ENCODE measurements at places on chromosomes 13 and 19. TPM values are rescaled to one million over a fixed set of nuclear protein-coding genes. Genes with fewer than 3 reads are reported as not detected.
A peak's percentile ranks its signal among the peaks of the same experiment; 100 is the strongest.

GRCh38 chr13:50514249-50514648, 329.2 kb downstream of the DLEU7 start:
- no peak for DNase-seq

PLIN4 gene
- polyA plus RNA-seq: 0.10 TPM

GRCh38 chr13:103299079-103299478, 232.9 kb upstream of the SLC10A2 start:
- DNase-seq: no peak

- peak; percentile 58 for DNase-seq
Measured at GRCh38 chr13:20814224-20814910, 40.6 kb upstream of the EEF1AKMT1 start.

IFNL1 gene
- polyA plus RNA-seq: not detected

- no peak for DNase-seq
Measured at GRCh38 chr13:23679220-23679619, 109.0 kb downstream of the TNFRSF19 start.

ZNF560 gene
- polyA plus RNA-seq: 0.10 TPM

- no peak for DNase-seq
Measured at GRCh38 chr19:32469795-32470194, 64.2 kb downstream of the DPY19L3 start.

UNC13A gene
- 0.38 TPM for polyA plus RNA-seq

WDR18 gene
- polyA plus RNA-seq: 47.9 TPM

S1PR4 gene
- not detected for polyA plus RNA-seq

CNN1 gene
- 6.6 TPM for polyA plus RNA-seq

FAM124A gene
- polyA plus RNA-seq: 1.5 TPM

- DNase-seq: no peak
Measured at GRCh38 chr13:93721483-93721882, 494.9 kb downstream of the GPC6 start.

DNA sequence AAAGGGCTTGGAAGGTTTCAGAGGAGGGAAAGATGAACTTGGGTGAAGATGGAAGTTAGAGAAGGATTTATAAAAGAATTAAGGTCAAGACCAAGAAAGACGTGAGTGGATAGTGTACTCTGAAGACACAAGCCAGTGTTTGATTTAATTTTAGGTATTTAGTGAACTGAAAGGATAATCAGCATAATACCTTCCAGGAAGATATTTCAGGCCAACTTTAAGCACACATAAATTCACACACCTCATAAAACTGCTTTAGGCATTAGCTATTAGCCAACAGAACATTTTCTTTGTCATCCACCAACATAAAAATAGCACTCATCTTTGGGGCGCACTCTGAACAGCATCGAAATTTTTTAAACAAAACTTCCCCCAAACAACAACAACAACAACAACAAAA, 71.7 kb upstream of the CSNK1A1L start:
- DNase-seq: no peak

DNA sequence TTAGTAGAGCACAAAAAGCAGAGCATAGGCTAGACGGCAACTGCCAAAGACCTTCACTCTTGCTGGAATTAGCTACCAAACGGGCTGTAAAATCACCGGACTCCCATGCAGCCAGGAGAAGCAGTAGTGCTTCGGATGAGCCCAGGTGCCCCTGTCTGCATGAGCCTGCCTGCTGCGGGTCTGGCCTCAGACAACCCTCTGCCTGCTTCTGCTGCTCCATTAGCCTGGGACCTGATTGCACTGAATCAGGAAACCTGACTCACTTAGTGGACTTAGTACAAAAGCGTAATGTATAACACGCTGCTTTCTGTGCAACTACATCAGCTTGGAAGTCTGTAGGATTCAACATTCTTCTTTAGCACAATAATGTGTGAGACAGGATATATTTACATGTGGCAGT, 170.0 kb downstream of the LMO7 start:
- no peak for DNase-seq

- DNase-seq: peak; percentile 15
Measured at GRCh38 chr19:19224150-19224851, 12.5 kb downstream of the NCAN start.

DNA sequence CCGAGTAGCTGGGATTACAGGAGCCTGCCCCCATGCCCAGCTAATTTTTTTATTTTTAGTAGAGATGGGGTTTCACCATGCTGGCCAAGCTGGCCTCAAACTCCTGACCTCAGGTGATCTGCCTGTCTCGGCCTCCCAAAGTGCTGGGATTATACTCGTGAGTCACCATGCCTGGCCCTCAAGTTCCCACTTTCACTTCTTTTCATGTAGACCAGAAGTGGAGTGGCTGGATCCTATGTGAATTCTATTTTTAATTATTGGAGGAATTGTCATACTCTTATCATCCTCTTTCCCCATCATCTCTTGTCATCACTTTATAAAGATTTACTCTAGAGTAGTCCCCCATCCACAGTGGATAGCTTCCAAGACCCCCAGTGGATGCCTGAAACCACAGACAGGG, 12.8 kb upstream of the SIGLEC10 start:
- no peak for DNase-seq

- DNase-seq: no peak
Measured at GRCh38 chr13:42279080-42279479, 7.1 kb downstream of the AKAP11 start.

DNA sequence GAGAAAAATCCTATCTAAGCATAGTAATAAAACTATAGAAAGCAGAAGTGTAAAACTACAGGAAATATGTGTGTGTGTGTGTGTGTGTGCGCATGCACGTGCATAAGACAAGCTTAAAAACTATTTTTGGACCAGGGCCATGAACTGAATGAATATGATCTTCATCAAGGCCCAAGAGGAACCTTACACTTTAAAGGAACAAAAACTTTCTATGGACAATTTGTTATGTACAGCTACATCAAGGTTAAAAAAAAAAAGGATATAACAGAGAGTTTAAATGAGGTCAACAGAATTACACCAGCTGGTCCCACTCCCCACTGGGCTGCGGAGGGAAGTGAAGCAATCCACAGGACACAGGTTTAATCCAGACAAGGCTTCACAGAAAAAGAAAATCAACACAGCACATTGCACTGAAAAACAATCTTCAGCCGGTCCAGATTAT, 151.1 kb downstream of the LHFPL6 start:
- no peak for DNase-seq

TMPRSS9 gene
- polyA plus RNA-seq: not detected

- no peak for DNase-seq
Measured at GRCh38 chr13:111252446-111253364, 67.7 kb upstream of the TEX29 start.

DNA sequence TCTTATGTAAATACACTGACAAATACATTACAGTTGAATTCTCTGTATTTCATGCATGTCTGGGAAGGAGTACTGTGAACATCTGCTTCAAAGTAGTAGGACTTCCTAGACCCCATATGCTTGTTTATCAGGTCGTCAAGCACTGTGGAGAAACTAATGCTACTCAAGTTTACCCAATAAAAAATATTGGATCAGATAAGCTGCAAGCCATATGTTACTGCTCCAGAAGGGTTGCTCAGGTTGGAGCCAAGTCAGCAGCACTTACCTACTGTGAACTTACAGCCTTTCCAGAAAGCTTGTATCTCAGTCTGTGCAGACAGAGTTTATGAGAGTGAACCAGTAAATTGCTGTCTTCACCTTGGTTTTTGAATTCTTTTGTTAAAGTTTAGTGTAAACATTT, 36.2 kb downstream of the SLAIN1 start:
- DNase-seq: no peak

- DNase-seq: no peak
Measured at GRCh38 chr13:60000976-60001375, 162.8 kb downstream of the DIAPH3 start.

- no peak for DNase-seq
Measured at GRCh38 chr13:106385654-106386053, 149.8 kb downstream of the EFNB2 start.

SYNE4 gene
- 0.58 TPM for polyA plus RNA-seq

- no peak for DNase-seq
Measured at GRCh38 chr13:43799191-43799590, 12.4 kb upstream of the ENOX1 start.

DNA sequence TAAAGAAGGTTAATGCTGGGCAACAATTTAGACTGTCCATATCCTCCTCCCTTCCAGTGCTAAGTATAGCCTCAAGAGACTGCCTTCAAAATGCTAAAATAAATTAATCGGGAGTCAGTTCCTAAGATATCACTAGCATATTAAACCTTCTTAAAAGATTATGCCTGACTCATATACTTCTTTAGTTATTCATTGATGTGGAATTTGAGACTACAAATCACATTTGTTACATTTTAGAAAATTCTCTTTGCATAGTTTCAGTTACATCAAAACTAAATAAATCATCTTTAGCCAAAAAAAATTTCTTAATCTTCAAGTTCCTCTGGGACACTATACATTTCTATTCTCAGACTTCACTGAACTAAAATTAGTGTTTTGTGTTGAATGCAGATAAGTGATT, 769.1 kb downstream of the PCDH9 start:
- DNase-seq: no peak

IRGC gene
- polyA plus RNA-seq: not detected

GRCh38 chr19:30029721-30030510, 87.9 kb downstream of the URI1 start:
- no peak for DNase-seq

- DNase-seq: no peak
Measured at GRCh38 chr19:48874303-48875135, 2.3 kb downstream of the PPP1R15A start.

VSIG10L gene
- 2.7 TPM for polyA plus RNA-seq

KL gene
- polyA plus RNA-seq: 0.02 TPM

DNA sequence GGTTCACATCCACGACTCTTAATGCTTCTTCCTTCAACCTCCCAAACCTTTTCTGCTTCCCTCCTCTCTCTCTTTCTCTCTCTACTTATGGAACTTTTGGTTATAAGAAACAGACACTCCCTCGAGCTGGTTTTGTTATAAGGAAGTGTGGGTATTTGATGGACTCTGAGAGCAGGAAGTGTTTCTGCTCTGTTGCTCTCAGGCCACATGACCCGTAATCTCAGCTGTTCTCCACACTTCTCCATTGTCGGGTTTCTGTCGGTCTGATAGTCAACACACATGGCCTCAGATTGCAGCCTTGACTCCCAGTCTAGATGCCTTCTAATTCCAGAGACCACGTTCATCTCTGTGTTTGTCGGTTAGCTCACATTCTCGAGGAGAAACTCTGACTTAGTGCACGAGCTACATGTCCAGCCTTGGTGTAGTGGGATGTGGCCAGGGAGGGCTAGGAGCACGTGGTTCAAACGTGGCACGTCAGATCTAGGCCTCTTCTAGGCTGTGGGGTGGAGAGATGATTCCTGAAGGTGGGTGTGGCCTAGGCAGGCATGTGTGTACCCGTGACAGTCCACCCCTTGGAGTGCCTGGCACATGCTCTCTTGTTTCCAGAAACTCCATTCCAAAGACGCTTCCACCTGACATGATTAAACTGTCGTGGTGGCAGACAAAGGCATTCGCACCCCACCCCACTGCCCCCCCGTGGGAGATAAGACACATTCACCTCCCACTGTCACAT, 26.3 kb downstream of the CNFN start:
- DNase-seq: no peak

- DNase-seq: peak; percentile 43
Measured at GRCh38 chr13:45863709-45864590, 12.4 kb upstream of the SIAH3 start.

NLRP11 gene
- not detected for polyA plus RNA-seq

DNA sequence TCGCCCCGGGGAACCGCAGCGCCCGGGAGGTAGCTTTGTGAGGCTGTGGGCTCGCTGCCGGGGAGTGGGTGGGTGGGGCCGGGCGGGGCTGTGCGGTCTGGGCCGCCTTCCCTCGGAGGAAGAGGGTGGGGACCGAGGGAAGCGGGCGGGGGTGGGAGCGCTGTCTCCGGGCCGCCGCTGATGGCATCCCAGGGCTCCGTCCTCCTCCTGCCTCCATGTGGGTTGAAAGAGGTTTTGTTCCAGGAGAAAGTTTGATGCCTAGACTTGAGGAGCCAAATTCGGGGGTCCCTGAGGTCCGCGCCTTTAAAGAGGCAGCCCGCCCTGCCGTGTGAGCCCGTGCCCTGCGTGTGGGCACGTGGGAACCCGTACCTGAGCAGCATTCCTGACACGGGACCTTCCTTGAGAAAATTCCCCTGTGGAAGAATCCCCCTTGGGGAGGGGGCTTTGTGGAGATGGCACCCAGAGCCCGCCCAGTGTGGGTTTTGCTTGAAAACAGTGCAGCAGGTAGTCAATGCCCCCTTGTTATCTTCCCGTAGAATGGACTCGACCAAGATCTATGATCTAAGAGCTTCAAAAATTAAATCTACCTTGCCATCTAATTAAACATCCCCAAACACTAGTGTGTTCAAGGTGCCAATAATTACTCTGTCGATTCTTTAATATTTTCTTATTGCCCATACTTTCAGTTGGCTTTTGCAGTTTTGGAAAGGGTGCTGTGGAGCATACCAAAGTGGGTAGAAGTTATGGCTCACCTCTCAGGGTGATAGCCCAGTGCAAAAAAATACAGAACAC, 107.8 kb downstream of the RXFP2 start:
- DNase-seq: peak; percentile 74

GRCh38 chr13:73715114-73715910, 418.9 kb downstream of the KLF12 start:
- DNase-seq: no peak

- no peak for DNase-seq
Measured at GRCh38 chr13:25803641-25804040, 248.2 kb downstream of the SHISA2 start.

GRCh38 chr19:41401483-41401882, 3.9 kb downstream of the BCKDHA start:
- DNase-seq: no peak

DNA sequence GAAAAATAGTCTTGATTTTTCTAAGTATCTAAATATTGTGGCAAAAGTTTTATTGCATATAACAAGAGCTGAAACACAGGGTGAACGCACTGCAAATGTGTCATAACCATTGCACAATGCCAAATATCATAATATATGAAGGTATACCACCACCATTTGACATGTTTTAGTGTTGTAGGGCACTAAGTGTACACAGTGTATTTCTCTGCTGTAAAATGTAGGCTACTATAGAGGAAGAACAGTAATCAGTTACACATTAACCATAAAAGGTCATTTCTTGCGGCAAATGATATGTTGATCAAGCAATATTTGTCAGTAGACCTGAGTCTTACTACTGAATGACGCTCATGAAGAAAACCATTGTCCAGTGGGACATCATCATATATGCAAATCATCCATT, 18.3 kb upstream of the KLF5 start:
- no peak for DNase-seq

- no peak for DNase-seq
Measured at GRCh38 chr13:102984210-102984609, 82.0 kb downstream of the SLC10A2 start.

DNA sequence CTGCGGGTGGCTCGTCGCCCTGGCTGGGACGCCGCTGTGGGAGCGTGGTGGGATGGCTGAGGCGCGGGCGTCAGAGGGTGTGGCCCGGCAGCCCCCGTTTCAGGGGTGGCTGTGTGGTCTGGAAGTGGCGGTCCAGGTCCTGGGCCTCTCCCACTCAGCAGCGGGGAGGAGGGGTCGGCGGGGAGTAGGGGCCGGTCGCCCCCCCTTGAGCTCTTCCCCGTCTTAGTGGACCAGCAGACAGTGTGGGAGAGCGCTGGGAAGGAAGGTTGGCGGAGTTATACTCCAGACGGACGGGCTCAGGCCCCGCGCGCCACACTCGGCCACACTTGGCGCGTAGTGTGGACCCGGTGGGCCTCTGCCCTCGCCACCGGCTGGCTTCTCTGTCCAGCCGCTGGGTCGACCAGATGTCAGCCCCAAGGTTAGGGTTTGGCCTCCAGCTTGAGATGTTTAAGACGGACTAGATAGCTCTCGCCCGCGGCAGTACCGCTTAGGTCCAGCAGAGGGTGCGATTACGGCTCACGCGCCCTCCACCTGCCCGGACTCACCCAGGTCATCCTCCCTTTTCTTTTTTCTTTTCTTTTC, 21.7 kb upstream of the ZNF429 start:
- DNase-seq: peak; percentile 85

GRCh38 chr13:40269086-40269485, 397.4 kb downstream of the FOXO1 start:
- no peak for DNase-seq

GPC5 gene
- polyA plus RNA-seq: 0.26 TPM

All from SK-N-SH (cell line).